ENCODE measurements at places on chromosomes 1 and 21. TPM values are rescaled to one million over a fixed set of nuclear protein-coding genes. Genes with fewer than 3 reads are reported as not detected.

DNA sequence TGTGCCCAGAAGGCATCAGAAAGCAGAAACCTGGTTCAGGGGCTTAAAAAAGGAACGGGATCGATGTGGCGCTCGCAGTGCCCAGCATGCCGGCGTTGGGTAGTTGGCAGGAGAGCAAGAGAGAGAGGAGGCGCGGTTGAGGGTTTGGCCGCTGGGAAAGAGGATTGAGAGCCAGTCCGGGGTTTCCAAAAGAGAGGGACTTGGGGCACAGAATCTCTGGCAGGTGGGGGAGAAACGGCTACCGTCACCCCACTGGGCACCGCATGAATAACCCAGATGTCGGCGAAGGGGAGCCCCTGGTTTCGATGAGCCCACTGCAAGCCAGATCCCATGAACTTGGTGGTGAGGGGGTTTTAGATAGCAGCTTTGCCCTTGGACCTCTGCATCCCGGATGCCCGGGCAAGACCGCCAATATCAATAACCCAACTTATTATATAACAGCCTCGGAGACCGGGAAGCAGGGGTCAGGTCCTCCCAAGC is 60.4 kb upstream of the ACOT11 start:
- peak; percentile 31 for DNase-seq
- no peaks in the 10 kb centered on the region for H3K36me3 ChIP-seq
- peaks cover 11% of the 10 kb centered on the region for H3K4me1 ChIP-seq
- no peaks in the 10 kb centered on the region for H3K27me3 ChIP-seq
- H3K27ac ChIP-seq: peak overlapping the region; percentile 93
- peak overlapping the region; percentile 84 for H3K4me3 ChIP-seq

- H3K4me1 ChIP-seq: peaks cover 35% of the 10 kb centered on the region
- DNase-seq: no peak
- peaks cover 55% of the 10 kb centered on the region for H3K36me3 ChIP-seq
- no peaks in the 10 kb centered on the region for H3K27me3 ChIP-seq
Measured at GRCh38 chr1:161164901-161165610, 1.2 kb upstream of the PPOX start.

DNA sequence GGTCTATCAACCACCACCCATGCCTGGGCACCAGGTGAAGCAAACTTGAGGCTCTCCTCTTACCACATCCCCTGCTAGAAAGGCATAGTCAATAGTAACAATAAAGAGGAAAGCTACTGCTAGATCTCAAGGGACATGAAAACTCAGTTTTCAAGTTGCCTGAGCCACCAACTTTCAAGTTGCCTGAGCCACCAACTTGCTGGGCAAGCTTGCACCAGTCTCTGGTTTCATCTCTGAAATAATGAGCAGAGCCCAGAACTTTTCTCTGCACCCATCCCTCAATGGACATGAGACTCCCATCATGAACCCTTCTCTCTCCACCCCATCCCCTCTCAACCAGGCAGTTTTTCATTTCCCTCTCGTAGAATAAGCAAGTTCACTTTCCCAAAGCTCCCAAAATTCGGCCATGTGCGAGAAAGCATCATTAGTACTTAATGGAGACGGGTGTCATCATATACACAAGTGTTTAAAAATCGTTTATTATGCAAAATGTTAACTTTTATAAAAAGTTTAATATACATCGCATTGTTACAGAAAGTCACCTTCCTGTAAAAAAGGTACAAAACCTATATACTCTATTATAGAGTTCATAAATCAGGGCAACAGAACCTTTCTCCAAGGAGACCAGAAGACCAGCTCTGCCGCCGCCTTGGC is 1.7 kb downstream of the ID3 start:
- H3K27ac ChIP-seq: peak overlapping the region; percentile 89
- peak overlapping the region; percentile 61 for H3K4me3 ChIP-seq
- H3K4me1 ChIP-seq: peaks cover 63% of the 10 kb centered on the region
- no peaks in the 10 kb centered on the region for H3K27me3 ChIP-seq

DNA sequence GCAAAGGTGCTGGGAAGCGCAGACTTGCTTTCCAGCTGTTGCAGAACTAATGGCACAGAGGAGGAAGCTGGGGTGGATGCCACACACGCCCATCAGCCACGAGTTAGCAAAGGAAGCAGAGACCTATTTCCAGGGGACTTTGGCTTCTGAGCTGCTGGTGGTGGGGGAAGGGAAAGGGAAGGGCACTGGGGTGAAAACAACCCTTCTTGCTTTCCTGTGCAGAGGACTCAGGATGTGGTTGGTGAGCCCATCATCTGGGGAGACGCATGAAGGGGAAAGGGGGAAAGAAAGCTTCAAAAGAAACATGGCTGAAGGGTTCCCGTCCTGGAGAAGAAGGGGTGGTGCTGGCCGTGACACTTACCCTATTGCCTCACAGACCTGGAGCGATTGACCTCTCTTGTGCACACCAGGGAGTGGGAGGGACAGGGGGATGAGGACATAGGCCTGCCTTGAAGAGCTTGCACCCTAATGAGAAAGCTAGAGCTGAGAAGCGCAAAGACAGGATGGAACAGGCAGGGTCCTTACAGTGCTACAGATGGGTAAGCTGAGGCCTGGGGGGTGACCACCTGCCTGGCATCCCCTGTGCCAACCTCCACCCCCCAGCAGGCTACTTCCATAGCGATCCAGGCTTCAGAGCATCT is 140.8 kb upstream of the RAB4A start:
- H3K4me1 ChIP-seq: no peaks in the 10 kb centered on the region
- peak; percentile 36 for DNase-seq
- no peaks in the 10 kb centered on the region for H3K36me3 ChIP-seq
- no peak overlapping the region for H3K4me3 ChIP-seq
- no peaks in the 10 kb centered on the region for H3K27me3 ChIP-seq
- no peak overlapping the region for H3K27ac ChIP-seq

GRCh38 chr1:218942431-218942830 is 231.2 kb upstream of the LYPLAL1 start:
- no peaks in the 10 kb centered on the region for H3K36me3 ChIP-seq
- H3K4me1 ChIP-seq: no peaks in the 10 kb centered on the region
- no peaks in the 10 kb centered on the region for H3K27me3 ChIP-seq
- no peak overlapping the region for H3K4me3 ChIP-seq

- H3K4me3 ChIP-seq: no peak overlapping the region
- DNase-seq: no peak
- no peak overlapping the region for H3K27ac ChIP-seq
- H3K27me3 ChIP-seq: no peaks in the 10 kb centered on the region
- no peaks in the 10 kb centered on the region for H3K4me1 ChIP-seq
Measured at GRCh38 chr1:24337455-24337854, 18.3 kb downstream of the GRHL3 start.

- peak; percentile 28 for DNase-seq
- H3K4me3 ChIP-seq: peak overlapping the region; percentile 36
- H3K27ac ChIP-seq: peak overlapping the region; percentile 67
- H3K27me3 ChIP-seq: no peaks in the 10 kb centered on the region
Measured at GRCh38 chr1:153790966-153791647, 15.9 kb downstream of the SLC27A3 start.

GRCh38 chr1:24776821-24777220 is 31.6 kb downstream of the CLIC4 start:
- H3K36me3 ChIP-seq: no peaks in the 10 kb centered on the region
- no peak for DNase-seq
- H3K27me3 ChIP-seq: no peaks in the 10 kb centered on the region
- peaks cover 6% of the 10 kb centered on the region for H3K4me1 ChIP-seq

- H3K27ac ChIP-seq: no peak overlapping the region
- H3K4me3 ChIP-seq: no peak overlapping the region
- peaks cover 4% of the 10 kb centered on the region for H3K4me1 ChIP-seq
Measured at GRCh38 chr1:204357551-204358490, 1.9 kb downstream of the PLEKHA6 start.

BRDT gene
- not detected for total RNA-seq

SLC37A1 gene
- 9.1 TPM for total RNA-seq
